Transverse colon (tissue), 4 donors: ENCODE measurements at places on chromosomes 12 and 14. TPM values are rescaled to one million over a fixed set of nuclear protein-coding genes. Genes with fewer than 3 reads are reported as not detected.

The ADGRD1 gene
- 9.4 TPM for total RNA-seq

The KERA gene
- total RNA-seq: not detected

GRCh38 chr12:16095531-16096110, 181.9 kb downstream of the SLC15A5 start:
- no peak for DNase-seq

- no peak for DNase-seq
- H3K27me3 ChIP-seq: no peaks in the 10 kb centered on the region
- no peak overlapping the region for H3K27ac ChIP-seq
- no peak overlapping the region for H3K4me3 ChIP-seq
Measured at GRCh38 chr12:46406352-46407027, 33.9 kb upstream of the SLC38A2 start.

GRCh38 chr12:6980740-6981139, 10.0 kb downstream of the EMG1 start:
- no peak overlapping the region for H3K4me3 ChIP-seq
- DNase-seq: no peak
- no peaks in the 10 kb centered on the region for H3K27me3 ChIP-seq
- H3K4me1 ChIP-seq: no peaks in the 10 kb centered on the region
- no peak overlapping the region for H3K27ac ChIP-seq
- no peaks in the 10 kb centered on the region for H3K36me3 ChIP-seq

GRCh38 chr12:64633940-64634337, 23.6 kb downstream of the RASSF3 start:
- no peaks in the 10 kb centered on the region for H3K27me3 ChIP-seq
- no peaks in the 10 kb centered on the region for H3K36me3 ChIP-seq
- peak; percentile 74 for DNase-seq
- no peak overlapping the region for H3K4me3 ChIP-seq
- peaks cover 66% of the 10 kb centered on the region for H3K4me1 ChIP-seq
- peak overlapping the region; percentile 62 for H3K27ac ChIP-seq

- no peak for DNase-seq
- H3K27ac ChIP-seq: no peak overlapping the region
- H3K4me3 ChIP-seq: no peak overlapping the region
- H3K4me1 ChIP-seq: no peaks in the 10 kb centered on the region
Measured at GRCh38 chr12:84376320-84376719, 536.3 kb downstream of the SLC6A15 start.

GRCh38 chr14:69153873-69154270, 953 bp upstream of the DCAF5 start:
- peaks cover 10% of the 10 kb centered on the region for H3K4me1 ChIP-seq
- no peaks in the 10 kb centered on the region for H3K36me3 ChIP-seq
- H3K27ac ChIP-seq: peak overlapping the region; percentile 96
- peak; percentile 28 for DNase-seq
- H3K27me3 ChIP-seq: no peaks in the 10 kb centered on the region
- peak overlapping the region; percentile 95 for H3K4me3 ChIP-seq

GRCh38 chr14:100128688-100129087, 30.8 kb downstream of the DEGS2 start:
- no peak for DNase-seq
- H3K27ac ChIP-seq: no peak overlapping the region
- H3K36me3 ChIP-seq: no peaks in the 10 kb centered on the region
- H3K4me3 ChIP-seq: no peak overlapping the region
- no peaks in the 10 kb centered on the region for H3K4me1 ChIP-seq

DNA sequence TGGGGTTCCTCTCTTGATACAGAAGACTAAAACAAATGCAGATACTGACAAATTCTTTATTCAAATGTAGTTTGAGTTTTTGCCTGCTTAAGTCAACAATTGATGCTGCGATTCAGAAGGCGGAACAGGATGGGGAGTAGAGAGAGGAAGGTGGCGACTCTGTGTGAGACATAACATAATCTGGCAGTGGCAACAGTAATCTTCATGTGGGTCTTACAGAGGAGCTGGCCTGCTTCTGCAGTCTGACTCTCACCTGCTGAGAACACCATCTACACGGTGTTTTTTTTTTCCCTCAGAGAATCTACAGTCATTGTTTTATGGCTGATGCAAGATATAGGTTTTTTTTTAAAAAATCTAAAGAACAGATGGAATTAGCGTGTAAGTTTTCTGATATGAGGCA, 10.1 kb downstream of the CCDC92 start:
- no peak overlapping the region for H3K4me3 ChIP-seq
- H3K27ac ChIP-seq: no peak overlapping the region
- no peaks in the 10 kb centered on the region for H3K27me3 ChIP-seq
- no peak for DNase-seq
- H3K36me3 ChIP-seq: no peaks in the 10 kb centered on the region

DNA sequence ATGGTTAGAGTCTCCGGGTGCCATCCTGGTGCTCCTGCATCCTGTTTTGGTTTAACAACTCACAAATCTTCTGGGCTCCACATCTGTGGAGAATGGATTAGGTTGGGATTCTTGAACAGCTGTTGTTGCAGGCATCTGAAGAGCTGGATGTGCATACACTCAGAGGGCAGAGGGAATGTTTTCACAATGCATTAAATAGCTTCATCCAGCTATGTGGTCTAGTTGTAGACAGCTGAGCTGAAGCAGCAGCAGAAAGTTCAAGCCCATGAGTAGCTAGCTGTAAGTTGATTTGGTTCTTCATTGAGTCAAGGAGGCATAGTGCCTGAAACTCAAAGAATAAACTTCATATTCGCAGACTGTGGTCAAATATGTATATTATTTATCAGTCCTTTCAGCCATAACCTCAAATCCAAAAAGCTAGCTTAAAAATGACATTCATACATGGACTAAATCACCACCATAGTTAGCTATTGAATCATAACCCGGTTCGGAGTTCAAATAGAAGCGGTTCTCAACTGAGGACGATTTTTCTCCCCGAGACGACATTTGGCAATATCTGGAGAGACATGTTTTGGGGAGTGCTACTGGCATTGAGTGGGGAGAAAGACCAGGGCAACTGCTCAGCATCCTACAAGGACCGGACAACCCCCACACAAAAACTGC, 858 bp upstream of the ANKRD13A start:
- DNase-seq: no peak
- H3K4me3 ChIP-seq: peak overlapping the region; percentile 97
- H3K36me3 ChIP-seq: no peaks in the 10 kb centered on the region
- no peaks in the 10 kb centered on the region for H3K27me3 ChIP-seq
- peaks cover 38% of the 10 kb centered on the region for H3K4me1 ChIP-seq

GRCh38 chr14:21940887-21941856, 267.6 kb upstream of the OR4E1 start:
- H3K27ac ChIP-seq: no peak overlapping the region
- H3K27me3 ChIP-seq: no peaks in the 10 kb centered on the region
- H3K36me3 ChIP-seq: no peaks in the 10 kb centered on the region
- no peak overlapping the region for H3K4me3 ChIP-seq

The SLC22A17 gene
- 8.9 TPM for total RNA-seq

- H3K27me3 ChIP-seq: no peaks in the 10 kb centered on the region
- no peak overlapping the region for H3K4me3 ChIP-seq
- no peaks in the 10 kb centered on the region for H3K36me3 ChIP-seq
- H3K4me1 ChIP-seq: peaks cover 44% of the 10 kb centered on the region
- no peak for DNase-seq
Measured at GRCh38 chr12:123045678-123046077, 65.2 kb downstream of the ARL6IP4 start.

The RFX4 gene
- total RNA-seq: not detected

GRCh38 chr12:22971701-22972191, 346.8 kb downstream of the ETNK1 start:
- no peak for DNase-seq
- H3K4me3 ChIP-seq: no peak overlapping the region
- H3K36me3 ChIP-seq: no peaks in the 10 kb centered on the region
- H3K27me3 ChIP-seq: no peaks in the 10 kb centered on the region
- H3K4me1 ChIP-seq: no peaks in the 10 kb centered on the region

The AMN gene
- 524 TPM for total RNA-seq

The IL25 gene
- not detected for total RNA-seq

GRCh38 chr14:68695326-68695768, 97.5 kb downstream of the ZFP36L1 start:
- no peaks in the 10 kb centered on the region for H3K4me1 ChIP-seq
- DNase-seq: no peak
- H3K27me3 ChIP-seq: no peaks in the 10 kb centered on the region
- H3K36me3 ChIP-seq: no peaks in the 10 kb centered on the region

The CD69 gene
- not detected for total RNA-seq

DNA sequence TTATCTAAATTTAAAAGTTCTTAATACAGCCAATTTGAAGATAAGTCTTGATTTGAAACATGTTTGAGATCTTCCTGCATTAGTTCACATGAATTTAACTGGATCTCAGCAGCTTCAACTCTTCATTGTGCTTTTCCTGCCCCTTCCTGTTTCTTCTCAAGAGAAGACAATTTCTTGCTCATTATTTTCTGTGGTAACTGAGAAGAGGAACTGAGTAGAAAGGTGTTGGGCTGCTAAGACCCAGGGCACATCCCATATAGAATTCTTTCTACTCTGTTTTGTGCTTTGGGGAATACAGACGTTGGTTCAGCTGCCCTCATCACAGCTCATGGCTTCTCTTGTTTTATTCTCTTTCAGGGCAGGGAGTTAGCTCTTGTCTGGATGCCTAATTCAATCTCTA, 110.2 kb downstream of the SNAPC1 start:
- no peak overlapping the region for H3K27ac ChIP-seq
- no peak for DNase-seq
- H3K36me3 ChIP-seq: no peaks in the 10 kb centered on the region
- H3K4me3 ChIP-seq: no peak overlapping the region

DNA sequence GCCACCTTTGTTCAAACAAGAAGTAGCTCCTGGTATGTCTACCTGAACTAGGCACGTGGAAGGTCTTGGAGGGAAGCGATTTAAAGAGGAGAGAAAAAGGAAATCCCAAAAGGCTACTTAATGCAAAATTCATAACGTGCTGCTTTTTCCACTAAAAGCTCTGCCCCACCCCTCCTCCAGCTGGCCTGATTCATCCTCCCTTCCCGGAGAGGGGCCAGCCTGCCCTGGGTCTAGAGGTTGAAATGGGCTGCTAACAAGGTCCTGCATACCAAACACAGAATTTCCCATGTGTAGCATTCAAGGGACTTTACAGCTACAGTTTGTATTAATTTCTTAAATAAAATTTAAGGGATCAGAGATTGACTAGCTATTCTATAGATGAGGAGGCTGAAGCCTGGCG, 83.2 kb downstream of the KNTC1 start:
- H3K4me3 ChIP-seq: no peak overlapping the region
- H3K27me3 ChIP-seq: no peaks in the 10 kb centered on the region
- no peak for DNase-seq
- H3K36me3 ChIP-seq: no peaks in the 10 kb centered on the region

DNA sequence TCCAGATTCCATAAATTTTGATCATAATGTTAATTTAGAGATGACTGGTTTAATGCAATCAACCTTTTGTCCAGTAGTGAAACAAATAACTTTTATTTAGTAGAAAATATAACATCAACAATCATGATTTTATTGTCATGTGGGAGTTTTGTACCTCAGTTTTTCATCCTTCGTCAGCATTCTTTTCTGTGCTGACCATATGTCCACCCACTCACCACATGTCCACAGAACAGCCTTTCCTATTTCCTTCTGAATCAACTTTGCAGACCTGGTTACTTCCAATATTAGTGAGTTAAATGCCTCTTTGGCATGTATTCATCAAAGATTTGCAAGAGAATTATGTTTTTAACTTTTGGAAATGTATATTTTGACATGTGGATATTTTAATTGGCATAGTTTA, 36.8 kb upstream of the CNTN1 start:
- no peaks in the 10 kb centered on the region for H3K27me3 ChIP-seq
- H3K4me1 ChIP-seq: no peaks in the 10 kb centered on the region
- no peak for DNase-seq
- H3K4me3 ChIP-seq: no peak overlapping the region
- no peaks in the 10 kb centered on the region for H3K36me3 ChIP-seq

The OR4N5 gene
- total RNA-seq: not detected

DNA sequence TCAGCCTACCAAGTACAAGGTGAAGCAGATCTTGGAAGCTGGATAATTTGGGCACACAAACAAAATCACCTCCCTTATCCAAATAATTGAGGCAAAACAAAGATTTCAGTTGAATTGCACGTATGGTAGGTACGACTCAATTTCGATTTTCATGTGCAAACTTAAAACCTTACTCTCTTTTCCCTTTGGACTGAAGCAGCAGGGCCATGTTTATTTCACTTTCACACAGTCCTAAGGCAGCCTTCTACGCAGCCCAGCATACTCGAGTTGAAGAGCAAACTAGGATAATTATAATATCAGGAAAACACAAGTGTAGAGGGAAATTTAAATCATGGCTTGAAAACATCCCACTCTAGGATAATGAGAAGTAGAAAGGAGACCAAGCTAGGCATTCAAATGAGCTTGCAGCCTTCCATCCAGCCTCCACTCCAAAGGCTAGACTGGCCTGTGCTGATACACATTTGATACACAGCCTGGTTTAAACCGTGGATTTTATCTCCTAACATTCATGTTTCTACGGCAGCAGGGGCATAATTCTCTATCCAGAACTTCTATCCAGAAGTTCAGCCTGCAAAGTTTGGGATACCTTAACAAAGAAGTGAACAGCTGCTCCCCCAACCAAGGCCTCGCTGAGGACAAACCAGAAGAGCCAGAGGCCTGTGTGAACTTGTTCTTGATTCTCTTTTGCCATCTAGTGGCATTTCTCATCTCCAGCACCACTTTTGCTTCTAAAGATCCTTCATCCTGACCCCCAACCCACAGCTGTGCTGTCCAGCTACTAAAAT, 2.4 kb upstream of the RNASE7 start:
- H3K4me3 ChIP-seq: no peak overlapping the region
- H3K27me3 ChIP-seq: no peaks in the 10 kb centered on the region
- H3K4me1 ChIP-seq: peaks cover 43% of the 10 kb centered on the region
